Endothelial cell of umbilical vein (primary cell): ENCODE measurements at places on chromosomes 7 and 10.

- H3K4me3 ChIP-seq: peak overlapping the region; percentile 79
- peak; percentile 60 for DNase-seq
- no peaks in the 10 kb centered on the region for H3K36me3 ChIP-seq
- peaks cover 5% of the 10 kb centered on the region for H3K4me1 ChIP-seq
- H3K27ac ChIP-seq: peak overlapping the region; percentile 40
- H3K27me3 ChIP-seq: no peaks in the 10 kb centered on the region
Measured at GRCh38 chr7:85186083-85186520, 754 bp downstream of the SEMA3D start.

- H3K27ac ChIP-seq: no peak within 1 kb of the TSS
- peaks cover 21% of the 10 kb centered on the region for H3K4me1 ChIP-seq
- H3K36me3 ChIP-seq: no peaks in the 10 kb centered on the region
- H3K4me3 ChIP-seq: peak within 1 kb of the TSS; percentile 0
- H3K27me3 ChIP-seq: peaks cover 40% of the 10 kb centered on the region
- DNase-seq: peak; percentile 26
Measured at GRCh38 chr7:155811895-155812761, at the start of gene SHH. Gene SHH, minus strand, starts transcription at chr7:155812463. Its CDS starts 341 bp downstream, at chr7:155812122.

DNA sequence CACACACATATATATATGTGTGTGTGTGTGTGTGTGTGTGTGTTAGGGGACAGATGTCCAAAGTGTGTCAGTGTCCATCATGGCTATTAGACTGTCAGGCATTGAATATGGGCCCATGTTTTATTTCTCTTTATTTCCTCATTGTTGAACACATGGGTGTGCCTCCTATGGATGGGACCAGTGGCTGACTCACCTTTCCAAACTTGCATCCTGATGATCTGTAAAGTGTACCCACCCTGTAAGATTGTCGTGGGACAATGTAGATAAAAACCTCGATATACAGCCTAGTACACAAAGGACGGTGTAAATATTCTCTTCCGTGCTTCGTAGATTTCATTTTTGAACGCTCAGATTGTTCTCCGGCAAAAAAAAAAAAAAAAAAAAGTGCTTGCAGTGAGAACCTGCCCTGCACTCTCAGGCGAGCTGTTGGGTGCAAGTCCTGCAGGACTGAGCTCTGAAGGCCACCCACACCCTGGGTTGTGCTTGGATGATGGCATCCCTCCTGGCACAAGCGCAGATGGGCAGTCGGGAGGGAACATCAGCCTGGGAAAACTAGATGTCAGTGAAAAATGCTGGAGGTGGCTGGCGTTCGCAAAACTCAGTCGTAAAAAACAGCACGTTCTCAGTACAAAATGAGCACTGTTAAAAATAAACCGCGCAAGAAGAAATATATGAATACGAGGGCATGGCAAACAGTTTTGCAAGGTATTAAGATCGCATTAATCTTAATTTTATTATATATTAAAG lies 166.9 kb downstream of the CUX1 start:
- H3K4me1 ChIP-seq: no peaks in the 10 kb centered on the region
- no peak for DNase-seq
- H3K36me3 ChIP-seq: no peaks in the 10 kb centered on the region

DNA sequence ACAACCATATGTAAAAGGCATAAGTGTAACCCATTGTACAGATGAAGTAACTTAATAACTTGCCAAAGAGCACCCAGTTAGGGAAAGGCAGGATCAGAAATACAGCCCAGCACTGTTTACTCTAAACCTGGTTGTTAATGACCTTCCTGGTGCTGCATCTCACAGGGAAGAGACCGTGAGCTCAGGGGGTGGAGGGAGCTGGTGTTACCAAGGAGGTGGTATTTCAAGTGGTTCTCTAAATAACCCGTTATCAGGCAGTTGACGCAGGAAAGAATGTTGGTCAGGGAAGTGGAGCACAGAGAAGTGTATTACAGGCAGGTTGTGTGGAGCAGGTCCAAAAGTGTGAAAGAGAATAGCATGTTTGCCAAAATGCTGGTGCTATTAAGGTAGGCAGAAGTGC lies 4.4 kb upstream of the ST7 start:
- no peak overlapping the region for H3K27ac ChIP-seq
- no peak overlapping the region for H3K4me3 ChIP-seq
- DNase-seq: no peak
- no peaks in the 10 kb centered on the region for H3K27me3 ChIP-seq
- H3K36me3 ChIP-seq: no peaks in the 10 kb centered on the region

- no peak overlapping the region for H3K4me3 ChIP-seq
- H3K4me1 ChIP-seq: no peaks in the 10 kb centered on the region
- no peaks in the 10 kb centered on the region for H3K27me3 ChIP-seq
- H3K27ac ChIP-seq: no peak overlapping the region
Measured at GRCh38 chr7:102152672-102153598, 133.7 kb upstream of the SH2B2 start.

- H3K27ac ChIP-seq: no peak overlapping the region
- DNase-seq: no peak
- peaks cover 8% of the 10 kb centered on the region for H3K27me3 ChIP-seq
- no peak overlapping the region for H3K4me3 ChIP-seq
- H3K4me1 ChIP-seq: peaks cover 4% of the 10 kb centered on the region
Measured at GRCh38 chr10:6411436-6411835, 168.6 kb downstream of the PRKCQ start.

GRCh38 chr10:103636492-103636891 lies 143.0 kb downstream of the NEURL1 start:
- no peaks in the 10 kb centered on the region for H3K4me1 ChIP-seq
- H3K27me3 ChIP-seq: peaks cover 2% of the 10 kb centered on the region
- H3K4me3 ChIP-seq: no peak overlapping the region

- H3K4me3 ChIP-seq: no peak overlapping the region
- peak; percentile 63 for DNase-seq
- peaks cover 22% of the 10 kb centered on the region for H3K36me3 ChIP-seq
- H3K27me3 ChIP-seq: no peaks in the 10 kb centered on the region
- no peak overlapping the region for H3K27ac ChIP-seq
- no peaks in the 10 kb centered on the region for H3K4me1 ChIP-seq
Measured at GRCh38 chr7:30422922-30423321, 55.7 kb downstream of the NOD1 start.

DNA sequence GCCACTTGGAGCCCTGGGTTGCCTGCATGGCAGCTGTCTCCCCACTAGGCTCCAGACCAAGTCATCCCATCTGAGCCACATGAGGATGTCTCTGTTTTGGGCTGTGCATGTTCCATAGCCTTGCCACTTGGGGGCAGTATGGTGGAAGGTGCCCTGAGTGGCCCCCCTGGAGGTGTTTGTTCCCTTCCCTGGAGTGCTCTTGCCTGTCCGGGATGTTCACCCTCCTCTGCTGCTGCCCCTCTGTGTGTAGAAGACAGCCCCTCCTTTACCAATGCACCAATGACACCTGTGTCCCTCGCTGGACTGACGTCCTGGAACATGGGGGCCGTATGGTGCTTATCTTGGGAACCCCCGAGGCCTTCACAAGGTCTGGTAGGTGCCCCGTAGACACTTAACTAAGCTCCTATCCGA lies 100.2 kb downstream of the ACTR3B start:
- H3K27ac ChIP-seq: no peak overlapping the region
- H3K4me3 ChIP-seq: no peak overlapping the region
- DNase-seq: no peak
- H3K4me1 ChIP-seq: no peaks in the 10 kb centered on the region

- peaks cover 4% of the 10 kb centered on the region for H3K36me3 ChIP-seq
- H3K4me3 ChIP-seq: no peak overlapping the region
- H3K27ac ChIP-seq: no peak overlapping the region
- peaks cover 42% of the 10 kb centered on the region for H3K4me1 ChIP-seq
- DNase-seq: no peak
- H3K27me3 ChIP-seq: no peaks in the 10 kb centered on the region
Measured at GRCh38 chr7:55556492-55556891, 15.8 kb downstream of the VOPP1 start.

DNA sequence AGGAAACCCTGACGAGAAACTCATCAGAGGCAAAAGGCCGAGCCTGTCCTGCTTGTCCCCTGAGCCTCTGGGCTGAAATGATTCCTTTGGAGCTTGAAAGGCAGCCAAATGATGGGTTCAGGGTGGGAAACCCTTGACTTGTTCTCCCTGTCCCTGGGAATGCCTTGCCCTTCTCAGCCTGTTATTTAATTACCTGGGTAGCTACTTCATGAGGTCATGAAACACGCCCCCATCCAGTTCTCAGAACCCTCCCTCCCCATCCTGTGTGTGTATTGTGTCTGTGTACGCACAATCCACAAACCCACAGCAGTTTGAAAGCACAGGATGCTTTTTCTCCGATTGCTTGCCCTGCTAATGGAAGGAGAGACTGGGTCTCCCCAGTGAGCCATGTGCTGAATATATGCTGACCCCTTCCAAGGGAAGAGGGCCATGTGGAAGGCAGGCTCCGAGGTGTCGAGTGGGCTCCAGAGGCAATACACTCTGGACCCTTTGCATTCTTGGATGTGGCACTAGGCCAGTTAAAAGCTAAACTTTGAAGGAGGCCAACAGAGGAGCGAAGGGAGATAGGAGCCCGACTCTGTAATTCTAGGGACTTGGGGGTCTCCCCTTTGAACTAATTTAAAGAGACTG lies 10.6 kb downstream of the DUSP5 start:
- peak overlapping the region; percentile 74 for H3K27ac ChIP-seq
- H3K27me3 ChIP-seq: no peaks in the 10 kb centered on the region
- H3K4me3 ChIP-seq: no peak overlapping the region
- H3K4me1 ChIP-seq: peaks cover 65% of the 10 kb centered on the region
- DNase-seq: no peak
- peaks cover 3% of the 10 kb centered on the region for H3K36me3 ChIP-seq

- peak; percentile 55 for DNase-seq
- H3K27me3 ChIP-seq: no peaks in the 10 kb centered on the region
- H3K4me3 ChIP-seq: no peak overlapping the region
Measured at GRCh38 chr7:134686786-134687185, 40.1 kb downstream of the BPGM start.

- no peaks in the 10 kb centered on the region for H3K36me3 ChIP-seq
- H3K4me3 ChIP-seq: no peak overlapping the region
- peak; percentile 73 for DNase-seq
- no peak overlapping the region for H3K27ac ChIP-seq
Measured at GRCh38 chr10:80684259-80684658, 146.6 kb downstream of the SH2D4B start.

- H3K27me3 ChIP-seq: no peaks in the 10 kb centered on the region
- DNase-seq: no peak
- H3K36me3 ChIP-seq: no peaks in the 10 kb centered on the region
- no peak overlapping the region for H3K27ac ChIP-seq
- no peaks in the 10 kb centered on the region for H3K4me1 ChIP-seq
Measured at GRCh38 chr7:64868499-64868898, 34.6 kb upstream of the ZNF273 start.

GRCh38 chr10:76778914-76779795 lies 858.5 kb downstream of the KCNMA1 start:
- H3K4me3 ChIP-seq: no peak overlapping the region
- no peaks in the 10 kb centered on the region for H3K27me3 ChIP-seq
- H3K27ac ChIP-seq: no peak overlapping the region
- no peak for DNase-seq

DNA sequence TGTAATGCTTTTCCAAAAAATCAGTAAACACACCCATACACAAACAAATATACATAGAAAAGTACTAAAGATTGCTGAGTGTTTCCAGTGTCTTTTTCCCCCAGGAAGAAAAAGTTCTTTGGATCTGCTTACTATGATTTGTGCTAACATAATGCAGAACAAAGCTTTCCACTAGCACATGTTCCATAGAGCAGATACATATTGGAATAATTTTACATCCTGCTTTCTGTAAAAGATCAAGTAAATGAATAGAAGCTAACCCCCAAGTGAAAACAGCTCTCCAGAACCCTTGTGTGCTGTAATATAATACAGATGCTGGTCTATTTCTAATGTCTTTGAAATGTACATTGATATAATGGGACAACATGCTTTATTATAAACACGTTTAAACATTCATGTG lies 125.5 kb downstream of the PON1 start:
- H3K4me3 ChIP-seq: no peak overlapping the region
- DNase-seq: no peak
- no peaks in the 10 kb centered on the region for H3K4me1 ChIP-seq
- no peaks in the 10 kb centered on the region for H3K36me3 ChIP-seq
- H3K27ac ChIP-seq: no peak overlapping the region

DNA sequence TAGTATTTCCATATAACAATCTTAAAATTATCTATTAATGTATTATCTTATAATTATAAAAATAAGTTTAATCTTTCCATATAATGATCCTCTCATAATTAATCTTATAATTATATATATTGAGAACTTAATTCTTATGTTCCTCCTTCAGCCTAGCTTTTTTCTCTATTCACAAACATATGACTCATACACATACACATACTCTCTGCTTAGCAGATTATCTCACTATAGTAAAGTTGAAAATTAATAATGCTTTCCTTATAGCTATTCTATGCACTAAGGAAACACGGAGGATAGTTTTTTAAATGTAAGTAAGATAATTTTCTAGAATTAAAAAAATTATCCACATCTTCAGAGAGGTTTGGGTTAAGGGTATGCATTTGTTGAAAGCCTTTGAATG lies 47.7 kb upstream of the ITGB8 start:
- no peaks in the 10 kb centered on the region for H3K36me3 ChIP-seq
- no peaks in the 10 kb centered on the region for H3K27me3 ChIP-seq
- H3K27ac ChIP-seq: no peak overlapping the region
- no peak for DNase-seq
- H3K4me1 ChIP-seq: no peaks in the 10 kb centered on the region
- no peak overlapping the region for H3K4me3 ChIP-seq

- H3K36me3 ChIP-seq: no peaks in the 10 kb centered on the region
- H3K27me3 ChIP-seq: no peaks in the 10 kb centered on the region
- no peak overlapping the region for H3K4me3 ChIP-seq
- no peak for DNase-seq
- H3K4me1 ChIP-seq: peaks cover 3% of the 10 kb centered on the region
- no peak overlapping the region for H3K27ac ChIP-seq
Measured at GRCh38 chr7:3039787-3040186, 3.9 kb downstream of the CARD11 start.

DNA sequence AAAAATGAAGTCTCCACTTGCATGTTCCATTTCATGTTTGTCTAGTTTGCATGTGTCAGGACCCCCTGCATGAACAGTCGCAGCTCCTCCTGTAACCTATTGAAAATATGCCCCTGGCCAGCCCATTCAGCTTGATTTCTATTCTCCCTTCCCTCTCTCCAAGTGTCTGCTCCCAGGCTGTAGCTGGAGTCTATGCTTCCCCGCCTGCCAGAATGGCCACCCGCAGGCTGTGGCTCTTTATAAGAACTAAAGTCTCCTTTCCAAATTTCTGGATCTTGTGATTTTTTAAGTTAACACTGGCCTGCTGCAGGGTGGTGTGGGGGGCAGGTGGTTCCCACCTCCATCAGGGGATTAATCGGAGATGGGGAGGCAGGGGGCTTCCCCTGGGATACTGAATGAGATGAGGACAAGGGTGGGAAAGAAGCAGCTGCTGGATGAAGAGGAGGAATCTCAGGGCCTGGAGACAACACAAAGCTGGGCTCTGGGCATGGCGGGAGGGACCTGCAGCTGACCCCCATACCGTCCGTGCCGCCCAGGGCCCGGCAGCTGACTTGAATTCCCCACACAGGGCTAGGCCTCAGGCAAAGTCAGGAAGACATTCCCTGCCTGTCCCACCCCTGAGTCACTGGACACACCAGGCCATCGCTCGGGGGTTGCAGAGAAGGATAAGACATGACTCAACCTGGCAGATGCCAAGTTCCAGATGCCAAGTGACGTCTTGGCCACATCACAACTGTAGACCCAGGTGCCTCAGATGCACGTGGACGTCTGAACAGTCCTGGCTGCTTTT lies 399.5 kb upstream of the FOXK1 start:
- no peaks in the 10 kb centered on the region for H3K36me3 ChIP-seq
- no peaks in the 10 kb centered on the region for H3K4me1 ChIP-seq
- DNase-seq: no peak
- H3K27me3 ChIP-seq: no peaks in the 10 kb centered on the region
